ENCODE measurements at places on chromosomes 12 and 14. TPM values are rescaled to one million over a fixed set of nuclear protein-coding genes. Genes with fewer than 3 reads are reported as not detected.
A peak's percentile ranks its signal among the peaks of the same experiment; 100 is the strongest.

GRCh38 chr12:118120579-118121363 is 15.2 kb upstream of the PEBP1 start:
- peak; percentile 74 for DNase-seq

GRCh38 chr12:99370421-99371138 is 277.0 kb upstream of the GARIN6 start:
- DNase-seq, result no peak

DNA sequence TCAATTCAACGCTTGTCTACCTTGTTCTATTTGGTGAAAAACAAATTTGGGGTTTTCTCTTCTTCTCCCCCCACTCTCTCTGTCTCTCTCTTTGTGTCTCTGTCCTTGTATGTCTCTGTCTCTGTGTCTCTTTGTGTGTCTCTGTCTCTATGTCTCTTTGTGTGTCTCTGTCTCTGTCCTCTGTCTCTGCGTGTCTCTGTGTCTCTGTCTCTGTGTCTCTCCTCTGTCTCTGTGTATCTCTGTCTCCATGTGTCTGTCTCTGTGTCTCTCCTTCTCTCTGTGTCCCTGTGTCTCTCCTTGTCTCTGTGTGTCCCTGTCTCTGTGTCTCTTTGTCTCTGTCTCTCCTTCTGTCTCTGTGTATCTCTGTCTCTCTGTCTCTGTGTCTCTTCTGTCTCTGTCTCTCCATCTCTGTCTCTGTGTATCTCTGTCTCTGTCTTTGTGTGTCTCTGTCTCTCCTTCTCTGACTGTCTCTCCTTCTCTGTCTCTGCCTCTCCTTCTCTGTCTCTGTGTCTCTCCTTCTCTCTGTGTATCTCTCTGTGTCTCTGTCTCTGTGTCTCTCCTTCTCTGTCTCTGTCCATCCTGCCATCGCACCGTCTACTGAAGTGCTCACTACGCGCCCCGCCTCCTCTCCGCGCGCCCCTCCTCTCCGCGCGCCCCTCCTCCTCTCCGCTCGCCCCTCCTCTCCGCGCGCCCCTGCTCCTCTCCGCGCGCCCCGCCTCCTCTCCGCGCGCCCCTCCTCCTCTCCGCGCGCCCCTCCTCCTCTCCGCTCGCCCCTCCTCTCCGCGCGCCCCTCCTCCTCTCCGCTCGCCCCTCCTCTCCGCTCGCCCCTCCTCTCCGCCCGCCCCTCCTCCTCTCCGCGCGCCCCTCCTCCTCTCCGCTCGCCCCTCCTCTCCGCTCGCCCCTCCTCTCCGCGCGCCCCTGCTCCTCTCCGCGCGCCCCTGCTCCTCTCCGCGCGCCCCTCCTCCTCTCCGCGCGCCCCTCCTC is 12.8 kb downstream of the LRCOL1 start:
- peak; percentile 39 for DNase-seq

- DNase-seq, result no peak
Measured at GRCh38 chr12:62983594-62983993, 48.6 kb upstream of the PPM1H start.

DNA sequence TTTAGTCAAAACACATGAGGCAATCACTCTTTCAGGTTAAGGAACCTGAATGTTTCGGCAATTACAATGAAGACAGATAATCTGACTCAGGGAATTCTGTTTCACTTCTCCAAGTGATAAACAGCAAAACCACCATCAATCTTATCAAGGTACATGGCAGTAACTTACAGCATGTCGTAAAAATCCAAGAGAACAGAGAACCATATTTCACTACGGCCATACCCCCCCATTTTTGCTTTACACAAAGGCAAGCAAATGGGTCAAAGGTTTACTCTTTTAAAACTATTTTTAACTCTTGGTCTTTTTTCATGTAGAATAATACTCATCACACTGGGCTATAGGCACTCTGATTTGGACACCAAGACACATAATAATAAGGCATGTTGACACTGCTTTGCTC is 102.4 kb downstream of the PPM1H start:
- DNase-seq, result no peak

The C3AR1 gene
- total RNA-seq, result 0.22 TPM
